Right cardiac atrium (tissue), 5 donors: ENCODE measurements at places on chromosomes 2 and 18. TPM values are rescaled to one million over a fixed set of nuclear protein-coding genes. Genes with fewer than 3 reads are reported as not detected.
A peak's percentile ranks its signal among the peaks of the same experiment; 100 is the strongest.

DNA sequence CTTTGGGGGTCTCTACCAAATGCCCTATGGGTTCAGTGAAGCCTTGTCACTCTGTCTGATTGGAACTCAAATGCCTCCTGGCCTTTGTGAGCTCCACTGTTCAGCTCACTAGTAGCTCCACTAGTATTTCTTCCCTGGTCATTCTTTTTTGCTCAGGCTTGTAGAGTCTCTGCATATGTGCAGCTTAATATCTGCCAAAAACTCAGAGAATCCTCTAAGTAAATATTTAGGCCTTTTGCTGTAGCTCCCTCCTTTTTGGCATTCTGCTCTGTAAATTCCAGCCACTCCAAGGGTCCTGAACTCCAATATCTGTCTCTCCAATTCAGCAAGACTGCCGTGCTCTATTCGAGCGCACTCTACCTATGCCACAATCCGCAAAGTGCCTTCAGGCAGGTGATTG, 146.5 kb downstream of the MAIP1 start:
- DNase-seq: no peak

DNA sequence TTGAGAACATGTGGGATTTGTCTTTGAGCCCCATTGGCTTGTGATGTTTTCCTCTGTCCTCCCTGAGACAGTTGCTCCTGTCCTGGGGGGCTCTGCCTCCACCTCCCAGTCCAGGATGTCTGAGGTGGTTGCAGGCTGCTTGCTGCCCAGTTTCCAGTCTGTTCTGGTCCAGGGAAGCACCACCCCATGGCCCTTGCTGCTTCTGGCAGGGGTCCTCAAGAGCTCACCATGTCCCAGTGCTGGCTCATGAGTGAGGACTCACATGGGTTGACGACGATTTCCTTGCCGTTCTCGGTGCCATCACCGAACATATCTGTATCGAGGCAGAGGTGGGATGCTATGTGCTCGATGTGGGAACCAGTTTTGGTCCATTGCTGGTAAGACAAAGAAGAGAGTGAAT, 103.4 kb upstream of the CAPN13 start:
- no peak for DNase-seq

- DNase-seq: no peak
Observed at GRCh38 chr2:218648787-218649100, 10.7 kb downstream of the ZNF142 start.

DNA sequence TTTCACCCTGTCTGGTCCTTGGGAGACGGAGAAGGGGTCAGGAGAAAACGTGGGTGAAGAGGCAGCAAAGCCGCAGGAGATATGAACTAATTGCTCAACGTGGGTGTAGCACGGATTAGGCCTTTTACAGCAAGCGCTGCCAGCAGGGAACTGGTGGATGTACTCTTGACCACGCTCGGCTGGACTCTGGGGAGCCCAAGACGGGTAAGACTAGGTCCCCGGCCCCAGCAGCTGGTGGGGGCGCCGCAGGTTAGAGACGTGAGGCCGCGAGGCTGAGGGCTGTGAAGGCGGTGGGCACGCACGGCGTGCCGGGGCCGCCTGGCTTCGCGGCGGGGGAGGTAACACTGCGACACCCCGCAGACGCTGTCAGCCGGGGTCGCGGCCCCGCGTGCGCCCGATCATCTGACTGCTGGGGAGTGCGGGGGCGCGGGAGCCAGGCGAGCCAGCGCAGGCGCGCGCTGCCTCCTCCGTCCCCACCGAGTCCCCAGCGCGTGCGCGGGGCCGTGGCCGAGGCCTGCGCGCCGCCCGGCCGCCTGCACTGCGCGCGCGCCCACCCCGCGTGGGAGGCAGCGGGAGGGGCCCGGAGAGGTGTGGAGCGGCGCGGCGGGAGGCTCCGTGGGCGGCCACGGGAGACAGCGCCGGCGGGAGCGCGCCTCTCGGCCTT, at the start of gene CLIP4:
CLIP4 (plus strand) TSS at position 470 of the 664 bp plus-strand sequence. CDS start 5,974 bp downstream, outside the sequence.
- DNase-seq: peak; percentile 69

DNA sequence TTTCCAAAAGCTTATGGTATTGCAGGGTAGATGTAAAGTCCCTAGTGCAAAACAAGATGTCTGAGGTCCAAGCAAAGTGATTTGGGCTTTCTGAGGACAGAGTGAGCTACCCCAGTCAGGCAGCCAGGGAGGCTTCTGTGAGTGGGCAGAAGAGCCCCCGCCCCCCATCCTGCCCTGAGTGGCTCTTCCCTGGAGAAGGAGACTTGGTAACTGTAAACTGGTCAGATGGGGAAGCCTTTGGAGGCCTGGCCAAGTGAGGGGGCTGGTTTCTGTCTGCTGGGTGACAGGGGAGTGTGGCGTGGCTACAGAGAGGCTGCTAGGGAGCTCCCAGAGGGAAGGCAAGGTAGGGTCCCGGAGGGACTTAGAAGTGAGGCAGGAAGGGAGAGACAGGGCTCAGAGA, 181.3 kb upstream of the HAAO start:
- DNase-seq: no peak

DNA sequence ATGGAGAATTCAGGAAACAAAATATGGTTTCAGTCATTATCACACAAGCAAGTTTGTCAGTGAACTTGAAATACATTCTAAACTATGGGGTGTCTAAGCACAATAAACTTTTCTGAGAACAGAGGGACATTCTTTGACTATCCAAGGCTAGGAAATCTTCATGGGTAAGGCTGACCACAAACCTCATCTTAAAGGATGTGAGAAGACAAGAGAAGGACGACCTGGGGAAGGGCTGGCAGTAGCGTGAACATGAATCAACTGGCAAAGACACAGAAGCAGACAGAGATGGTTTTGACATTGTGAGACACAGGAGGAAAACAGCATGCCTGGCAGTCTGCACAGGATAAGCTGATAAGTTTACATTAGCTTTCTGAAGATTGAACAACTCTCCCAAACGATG, 752.4 kb upstream of the SLC8A1 start:
- DNase-seq: no peak

- no peak for DNase-seq
Observed at GRCh38 chr2:181066333-181066732, 85.9 kb downstream of the UBE2E3 start.

The CCDC148 gene
- 0.70 TPM for total RNA-seq

The ARHGAP15 gene
- 8.4 TPM for total RNA-seq

DNA sequence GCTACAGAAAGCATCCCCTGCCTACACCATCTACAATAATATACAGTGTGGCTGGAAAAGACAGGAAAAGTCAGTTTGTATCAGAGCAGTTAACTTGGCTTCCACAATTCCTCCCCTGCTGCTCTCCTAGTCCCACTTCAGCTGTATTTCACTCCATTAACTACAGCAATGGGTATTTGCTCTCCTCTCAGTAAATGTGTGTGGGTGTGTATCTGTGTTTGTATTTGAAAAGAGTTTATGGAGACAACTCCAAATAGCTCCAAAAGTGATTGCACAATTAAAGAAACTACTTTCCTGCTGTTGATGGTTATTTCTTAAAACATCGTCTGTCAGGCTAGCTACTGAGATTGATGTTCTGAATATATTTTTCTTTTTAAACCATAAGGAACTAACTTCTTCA, 333.7 kb upstream of the FIGN start:
- no peak for DNase-seq

The TCF7L1 gene
- total RNA-seq: 12.0 TPM

The PLGLB1 gene
- 0.95 TPM for total RNA-seq

DNA sequence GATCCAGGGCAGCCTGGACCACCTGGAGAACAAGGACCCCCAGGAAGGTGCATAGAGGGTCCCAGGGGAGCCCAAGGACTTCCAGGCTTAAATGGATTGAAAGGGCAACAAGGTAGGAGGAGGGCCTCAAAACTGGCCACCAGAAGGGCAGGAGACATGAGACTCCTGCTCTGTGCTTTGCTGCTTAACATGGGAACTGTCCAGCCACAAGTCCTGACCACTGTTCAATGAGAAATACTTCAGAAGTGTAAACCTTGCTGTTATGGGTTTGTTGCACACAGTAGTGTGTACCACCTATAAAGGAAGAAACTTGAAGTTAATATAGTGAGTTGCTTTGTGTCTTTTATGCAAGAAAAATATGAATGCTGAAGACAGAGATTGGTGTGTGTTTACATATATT, 44.2 kb upstream of the MFF start:
- DNase-seq: no peak

DNA sequence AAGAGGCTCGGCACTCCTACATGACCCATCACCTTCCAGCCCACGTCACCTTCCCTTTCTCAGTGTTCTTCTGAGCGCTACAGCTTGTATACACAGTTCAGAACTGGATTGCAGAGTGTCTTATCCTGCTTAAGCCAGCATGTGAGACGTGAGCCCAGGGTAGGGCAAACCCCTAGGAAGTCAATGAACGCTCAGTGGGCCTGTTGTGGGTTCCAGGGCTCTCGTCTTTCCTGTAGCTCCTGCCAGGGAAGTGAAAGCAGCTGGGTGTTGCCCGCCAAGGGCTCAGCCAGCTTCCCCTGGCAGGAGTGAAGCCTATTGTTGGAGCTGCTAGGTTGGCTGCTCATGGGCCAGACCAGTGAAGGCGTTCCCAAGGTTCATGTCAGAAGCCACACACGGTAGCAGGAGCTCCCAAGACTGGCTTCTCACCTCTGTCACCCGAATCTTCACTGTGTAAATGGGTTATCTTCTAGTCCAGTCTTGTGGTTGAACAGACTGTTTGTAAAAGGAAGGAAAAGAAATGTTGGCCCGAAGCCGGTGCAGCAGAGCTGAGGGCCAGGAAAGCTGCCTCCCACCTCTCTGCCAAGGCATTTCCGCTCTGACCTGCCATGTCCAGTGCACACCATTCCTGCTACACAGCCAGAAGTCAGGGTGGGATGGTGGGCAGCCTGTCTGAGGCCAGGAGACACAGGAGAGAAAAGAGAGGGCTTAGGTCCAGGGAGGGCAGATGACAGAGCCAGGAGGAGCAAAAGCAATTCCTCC, 69.6 kb upstream of the RMDN2 start:
- DNase-seq: peak; percentile 82

The INPP5D gene
- 6.9 TPM for total RNA-seq

- peak; percentile 63 for DNase-seq
Observed at GRCh38 chr18:519019-519879, 18.7 kb upstream of the COLEC12 start.

DNA sequence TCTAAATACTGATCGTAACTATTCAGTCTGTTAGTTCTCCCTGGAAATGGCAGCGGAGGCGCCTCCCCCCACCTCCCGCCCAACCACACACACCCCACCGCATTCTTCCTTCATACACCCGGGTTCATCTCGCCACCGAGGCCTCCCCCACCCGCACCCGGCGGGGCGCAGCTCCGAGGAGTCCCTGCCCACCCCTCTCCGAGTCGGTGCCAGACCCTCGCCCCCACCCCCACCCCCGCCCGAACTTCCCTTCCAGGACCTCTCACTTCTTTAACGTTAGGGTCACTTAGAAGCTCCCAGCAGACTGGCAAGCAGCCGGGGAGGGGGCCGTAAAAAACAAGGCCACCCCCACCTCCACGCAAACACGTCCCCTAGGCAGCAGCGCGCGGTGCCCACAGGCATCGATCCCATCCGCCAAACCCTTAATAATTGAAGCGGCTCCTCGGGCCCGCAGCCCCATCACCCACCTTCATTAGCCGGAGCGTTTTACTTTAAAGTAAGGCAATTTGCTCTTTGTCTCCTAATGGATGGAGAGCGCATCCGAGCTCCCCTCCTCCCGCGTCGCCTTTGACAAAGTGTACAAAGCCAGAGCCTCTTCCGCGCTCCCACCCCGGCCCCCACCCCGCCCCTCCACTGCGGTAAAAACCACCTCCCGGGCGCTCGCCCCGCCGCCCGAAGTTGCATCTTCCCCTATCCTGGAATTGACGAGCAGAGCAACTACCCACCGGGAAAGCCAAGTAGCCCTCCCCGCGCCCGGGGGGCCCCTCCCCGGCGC, 624 bp downstream of the ZNF516 start:
- peak; percentile 77 for DNase-seq

DNA sequence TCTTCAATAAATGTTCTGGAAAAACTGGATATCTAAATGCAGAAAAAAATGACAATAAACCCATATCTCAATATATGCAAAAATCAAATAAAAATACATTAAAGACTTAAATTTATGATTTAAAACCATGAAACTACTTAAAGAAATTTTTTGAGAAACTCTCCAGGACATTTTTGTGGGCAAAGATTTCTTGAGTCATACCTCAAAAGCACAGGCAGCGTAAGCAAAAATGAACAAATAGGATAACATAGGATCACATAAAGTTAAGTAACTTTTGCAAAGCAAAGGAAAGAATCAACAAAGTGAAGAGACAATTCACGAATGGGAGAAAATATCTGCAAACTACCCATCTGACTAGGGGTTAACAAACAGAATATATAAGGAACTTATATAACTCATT, 1545.5 kb downstream of the SUCLG1 start:
- DNase-seq: no peak

DNA sequence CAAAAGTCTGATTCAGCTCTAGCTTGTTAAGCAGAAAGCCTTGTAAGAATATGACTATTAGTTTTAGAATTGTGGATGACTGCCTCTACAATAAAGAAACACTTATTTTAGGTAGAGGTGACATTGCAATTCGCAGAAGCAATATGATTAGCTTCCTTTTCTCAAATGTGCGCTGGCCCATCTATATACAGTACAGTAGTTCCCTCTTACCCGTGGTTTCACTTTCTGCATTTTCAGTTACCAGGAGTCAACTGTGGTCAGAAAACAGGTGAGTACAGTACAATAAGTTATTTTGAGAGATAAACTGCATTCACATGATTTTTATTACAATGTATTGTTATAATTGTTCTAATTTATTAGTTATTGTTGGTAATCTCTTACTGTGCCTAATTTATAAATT, 405.1 kb downstream of the GPD2 start:
- no peak for DNase-seq

DNA sequence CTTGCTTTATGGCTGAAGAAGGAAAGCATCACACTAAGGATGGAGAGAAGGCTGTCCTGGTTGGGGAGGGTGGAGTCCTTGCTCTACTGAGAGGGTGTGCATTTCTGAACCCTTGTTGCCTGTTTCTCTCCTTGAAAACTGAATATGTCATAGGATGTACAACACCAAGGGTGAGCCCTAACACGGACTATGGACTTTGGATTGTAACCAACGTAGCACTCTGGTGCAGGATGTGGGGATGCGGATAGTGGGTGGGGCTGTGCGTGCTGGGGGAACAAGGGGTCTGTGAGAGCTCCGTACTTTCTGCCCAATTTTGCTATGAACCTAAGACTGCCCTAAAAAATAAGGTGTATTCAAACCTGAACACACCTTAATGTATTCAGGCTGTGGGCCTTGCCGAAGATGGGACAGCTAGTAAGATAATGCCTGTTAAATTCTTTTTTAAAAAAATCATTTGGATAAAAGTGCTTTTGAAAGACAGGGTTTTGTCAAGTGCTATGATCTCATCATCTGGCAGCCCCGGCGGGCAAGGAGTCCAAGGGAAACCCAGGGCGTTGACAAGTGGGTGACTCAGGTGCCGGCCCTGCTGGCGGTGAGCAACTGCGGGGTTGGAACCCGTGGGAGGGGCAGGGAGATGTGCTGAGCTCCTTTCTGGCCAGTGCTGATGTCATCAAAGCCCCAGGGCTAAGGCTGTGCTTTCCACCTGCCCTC, 54.0 kb downstream of the GATA6 start:
- peak; percentile 86 for DNase-seq

GRCh38 chr2:26849056-26849999, 1.4 kb downstream of the DPYSL5 start:
- DNase-seq: peak; percentile 63

The FIGN gene
- 9.5 TPM for total RNA-seq

GRCh38 chr2:227657199-227657845, 9.3 kb upstream of the SCYGR5 start:
- no peak for DNase-seq

GRCh38 chr2:72012886-72013574, 134.6 kb downstream of the CYP26B1 start:
- DNase-seq: no peak
